ENCODE measurements at places on chromosomes 5 and 9.

- DNase-seq: peak; percentile 92
Observed at GRCh38 chr5:32760091-32760509, 49.0 kb downstream of the NPR3 start.

GRCh38 chr5:72530196-72530595, 23.0 kb upstream of the ZNF366 start:
- DNase-seq: no peak

DNA sequence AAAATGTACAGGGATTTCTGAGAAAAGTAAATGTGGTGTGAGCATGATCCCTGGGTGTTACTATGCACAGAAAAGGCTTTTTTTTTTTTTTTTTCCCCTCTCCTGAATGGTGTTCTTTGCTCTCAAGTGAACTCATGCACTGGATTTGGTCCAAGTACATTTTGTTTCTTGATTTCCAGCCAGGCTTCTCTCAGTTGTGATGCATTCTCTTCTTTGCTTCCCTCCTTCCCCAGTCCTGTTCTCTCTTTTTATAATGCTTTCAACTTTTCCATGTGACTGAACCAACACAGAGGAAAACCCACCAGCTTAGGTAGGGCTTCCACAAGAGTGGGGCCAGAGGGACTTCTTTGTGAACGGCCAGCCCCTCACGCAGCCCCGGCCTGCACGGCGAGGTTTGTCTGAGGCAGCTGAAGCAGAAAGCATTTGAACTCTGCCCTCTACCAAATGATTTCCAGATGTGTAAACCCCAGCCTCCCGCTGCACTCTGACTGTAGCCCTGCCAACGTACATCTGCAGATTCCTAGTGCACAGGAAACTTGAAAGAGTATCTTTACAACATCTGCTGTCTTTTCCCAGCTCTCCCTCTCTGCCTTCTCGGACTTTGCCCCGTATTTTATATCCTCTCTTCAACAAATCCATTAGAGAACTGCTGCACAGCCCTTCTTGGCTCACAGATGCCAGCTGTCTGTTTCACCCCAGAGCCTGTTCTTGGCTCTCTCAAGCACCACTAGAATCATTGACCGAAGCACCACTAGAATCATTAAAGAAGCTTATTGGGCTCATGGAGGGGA, 71.8 kb upstream of the CD180 start:
- DNase-seq: peak; percentile 59

DNA sequence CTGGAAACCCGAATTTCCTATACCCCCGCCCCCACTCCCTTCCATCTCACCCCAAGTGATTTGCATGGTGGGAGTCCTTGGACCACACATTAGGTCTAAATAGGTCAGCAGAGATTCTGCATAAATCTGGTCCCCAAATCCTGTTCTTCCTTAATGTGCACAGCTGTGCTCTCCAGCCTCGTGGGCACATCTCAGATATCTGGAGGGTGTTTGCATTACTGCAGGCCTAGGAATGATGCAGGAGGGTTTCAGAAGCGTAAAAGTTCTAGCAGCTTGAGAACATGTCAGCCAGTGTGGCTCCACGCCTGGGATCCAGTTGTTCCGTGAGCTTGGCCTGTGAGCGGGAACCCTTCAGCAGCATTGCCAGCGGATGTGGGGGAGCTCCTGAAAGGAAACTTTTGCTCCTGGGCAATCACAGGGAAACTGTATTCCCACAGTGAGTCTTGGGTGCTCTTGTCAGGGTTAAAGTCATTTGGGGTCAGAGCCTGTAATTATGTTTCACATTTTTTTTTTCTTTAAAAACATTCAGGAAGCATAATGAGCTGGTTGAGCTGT, 12.9 kb downstream of the ARHGAP26 start:
- DNase-seq: no peak

DNA sequence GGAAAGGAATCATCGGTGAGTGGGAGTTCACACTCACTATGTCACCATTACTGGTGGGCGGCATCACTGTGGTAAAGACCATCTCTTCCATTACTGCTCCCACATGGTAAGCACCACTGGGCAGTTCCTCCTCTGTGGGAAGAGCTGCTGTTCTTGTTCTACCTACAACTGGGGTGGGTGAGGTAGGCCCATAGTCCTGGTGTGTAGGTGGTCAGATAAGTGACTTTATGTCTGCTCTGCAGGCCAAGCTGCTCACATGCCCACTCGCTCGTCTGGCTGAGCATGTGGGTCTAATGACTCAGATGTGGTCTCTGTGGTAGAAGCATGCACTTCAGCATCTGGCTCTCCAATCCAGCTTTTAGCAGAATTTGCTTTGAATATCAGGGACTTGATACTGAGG, 82.9 kb downstream of the TMEM215 start:
- DNase-seq: no peak

DNA sequence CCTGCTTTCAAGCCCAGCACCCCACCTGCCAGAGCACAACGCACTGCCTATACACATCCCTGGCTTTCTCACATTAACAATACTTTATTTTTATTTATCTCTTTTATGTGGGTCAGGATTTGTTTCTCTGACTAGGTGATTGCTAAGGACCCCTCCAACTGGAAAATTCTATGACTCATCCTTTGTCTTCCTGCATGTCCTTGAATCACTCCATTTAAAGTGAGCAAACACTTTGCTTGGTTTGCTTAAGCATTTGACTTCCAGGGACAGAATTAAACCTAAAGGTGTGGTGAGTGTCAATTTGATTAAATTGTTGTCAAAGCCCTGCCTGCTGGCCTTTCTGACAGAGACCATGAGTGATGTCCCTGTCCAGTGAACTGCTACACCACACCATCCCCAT, 536.5 kb upstream of the BRINP1 start:
- no peak for DNase-seq

Measured in ELR (cell line).